ENCODE measurements at places on chromosomes 12 and 14.

GRCh38 chr14:32576088-32576795 is 247.1 kb downstream of the AKAP6 start:
- DNase-seq, result peak; percentile 8

- no peak for DNase-seq
Observed at GRCh38 chr14:78970677-78971076, 800.5 kb downstream of the NRXN3 start.

GRCh38 chr12:54173906-54174471 is 14.8 kb downstream of the SMUG1 start:
- DNase-seq, result no peak

- no peak for DNase-seq
Observed at GRCh38 chr12:53755893-53756292, 4.1 kb upstream of the CISTR start.

DNA sequence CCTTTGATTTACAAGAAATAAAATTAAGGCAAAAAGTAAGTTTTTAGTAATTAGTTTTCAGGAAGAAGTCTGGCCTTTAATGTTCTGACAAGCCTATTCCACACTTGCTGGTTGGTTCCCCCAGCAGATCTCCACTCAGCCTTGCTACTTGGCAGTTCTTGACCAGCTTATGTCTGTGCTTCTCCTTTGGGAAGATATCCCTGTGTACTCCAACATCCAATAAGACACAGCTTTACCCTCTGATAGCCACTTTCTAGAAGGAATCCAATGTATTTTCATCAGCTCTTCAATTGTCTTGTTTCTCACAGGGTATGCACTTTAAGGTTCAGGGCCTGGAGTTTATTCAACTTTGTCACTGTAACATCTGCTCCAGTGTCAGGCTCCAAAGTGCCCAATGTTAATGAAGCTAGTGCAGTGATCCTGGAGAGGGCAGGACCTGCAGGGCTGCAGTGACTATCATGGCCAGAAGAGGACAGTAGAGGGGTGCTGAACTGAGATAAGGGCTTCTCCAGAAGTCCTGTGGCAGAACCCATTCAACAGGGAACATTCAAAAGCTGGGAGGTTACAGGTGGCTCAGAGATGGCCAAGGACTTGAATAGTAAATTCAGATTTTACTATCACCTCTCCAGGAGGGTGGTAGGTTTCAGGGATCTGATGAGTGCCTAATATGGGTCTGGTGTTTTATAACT is 22.9 kb downstream of the JKAMP start:
- peak; percentile 10 for DNase-seq

DNA sequence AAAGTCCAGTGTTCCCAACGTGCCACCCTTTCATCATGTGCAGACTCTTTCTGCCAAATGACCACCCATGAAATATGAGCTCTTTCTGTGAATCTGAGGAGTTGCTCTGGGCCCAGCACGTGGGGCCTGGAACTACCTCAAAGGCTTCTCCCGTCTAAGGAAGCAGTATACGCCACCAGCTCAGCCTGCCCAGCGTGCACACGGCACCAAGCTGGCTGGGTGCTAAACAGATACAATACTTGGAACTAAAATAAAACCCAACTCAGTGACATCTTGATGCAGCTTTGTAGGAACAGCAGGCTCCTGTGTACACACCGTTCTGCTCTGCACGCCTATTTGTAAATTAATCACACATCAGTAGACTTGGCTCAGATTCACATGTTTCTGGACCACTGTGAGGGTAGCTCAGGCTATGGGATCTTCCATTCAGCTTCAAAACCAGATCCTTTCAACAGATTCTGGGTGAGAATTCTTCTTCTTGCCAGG is 74.8 kb downstream of the ARL6IP4 start:
- no peak for DNase-seq

Measured in GM19239 (cell line).